Fibroblast of skin of scalp (primary cell): ENCODE measurements at places on chromosomes 3 and 15.

- DNase-seq: no peak
Measured at GRCh38 chr3:117762621-117763037, 1053.0 kb downstream of the TUSC7 start.

DNA sequence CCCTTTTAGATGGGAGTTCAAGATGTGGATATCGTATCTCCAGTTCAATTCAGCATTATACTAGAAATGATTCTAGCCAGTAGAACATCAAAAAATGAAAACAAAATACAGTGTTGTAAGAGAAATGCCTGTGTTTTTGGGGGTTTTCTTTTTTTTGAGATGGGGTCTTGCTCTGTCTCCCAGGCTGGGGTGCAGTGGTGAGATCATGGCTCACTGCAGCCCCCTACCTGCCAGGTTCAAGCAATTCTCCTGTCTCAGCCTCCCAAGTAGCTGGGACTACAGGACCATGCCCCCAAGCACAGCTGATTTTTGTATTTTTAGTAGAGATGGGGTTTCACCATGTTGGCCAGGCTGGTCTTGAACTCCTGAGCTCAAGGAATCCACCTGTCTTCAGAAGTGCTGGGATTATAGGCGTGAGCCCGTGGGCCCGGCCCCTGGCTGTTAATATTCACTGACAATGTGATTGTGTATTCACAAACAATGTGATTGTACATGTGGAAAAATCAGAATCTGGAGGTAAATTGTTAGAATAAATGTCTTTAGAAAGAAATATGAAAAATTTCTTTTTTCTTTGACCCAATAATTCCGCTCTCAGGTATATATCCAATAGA is 59.0 kb downstream of the ARIH1 start:
- DNase-seq: no peak

- peak; percentile 66 for DNase-seq
Measured at GRCh38 chr3:124928333-124929202, 6.0 kb downstream of the MUC13 start.

DNA sequence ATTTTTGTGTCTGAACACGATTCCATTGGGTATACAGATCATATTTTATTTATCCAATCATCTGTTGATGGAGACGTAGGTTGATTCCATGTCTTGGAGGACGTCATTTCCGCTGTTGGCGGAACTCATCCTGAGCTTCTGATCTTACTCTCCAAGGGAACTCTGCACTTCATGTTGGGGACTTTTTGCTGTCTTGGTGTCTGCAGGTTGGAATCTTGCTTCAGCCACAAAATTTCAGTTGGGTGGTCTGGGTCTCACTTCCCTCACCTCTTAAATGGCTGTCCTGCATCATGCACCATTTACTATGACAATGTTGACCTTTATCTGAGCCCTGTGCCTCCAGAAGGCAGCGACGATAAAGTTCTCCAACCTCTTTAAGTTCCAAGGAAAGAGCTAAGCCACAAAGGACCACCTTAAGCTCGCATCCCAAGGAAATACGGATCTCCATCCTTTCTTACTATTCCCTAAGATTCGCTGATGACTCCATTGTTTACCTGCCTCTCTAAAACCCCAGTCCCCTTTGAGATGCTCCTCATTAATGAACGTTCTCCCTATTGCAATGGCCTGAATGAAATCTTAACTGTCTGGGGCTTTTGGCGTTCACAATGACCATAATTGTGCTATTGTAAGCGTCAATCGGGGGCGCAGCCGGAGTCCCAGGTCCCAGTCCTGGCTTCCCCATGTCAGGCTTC is 23.1 kb upstream of the RNU6-1 start:
- no peak for DNase-seq

- no peak for DNase-seq
Measured at GRCh38 chr3:161187046-161187445, 34.1 kb upstream of the NMD3 start.

GRCh38 chr3:12569836-12570235 is 12.9 kb downstream of the MKRN2 start:
- no peak for DNase-seq

- DNase-seq: no peak
Measured at GRCh38 chr3:31973837-31974236, 7.2 kb downstream of the OSBPL10 start.

- no peak for DNase-seq
Measured at GRCh38 chr3:181824961-181825360, 113.2 kb downstream of the SOX2 start.

DNA sequence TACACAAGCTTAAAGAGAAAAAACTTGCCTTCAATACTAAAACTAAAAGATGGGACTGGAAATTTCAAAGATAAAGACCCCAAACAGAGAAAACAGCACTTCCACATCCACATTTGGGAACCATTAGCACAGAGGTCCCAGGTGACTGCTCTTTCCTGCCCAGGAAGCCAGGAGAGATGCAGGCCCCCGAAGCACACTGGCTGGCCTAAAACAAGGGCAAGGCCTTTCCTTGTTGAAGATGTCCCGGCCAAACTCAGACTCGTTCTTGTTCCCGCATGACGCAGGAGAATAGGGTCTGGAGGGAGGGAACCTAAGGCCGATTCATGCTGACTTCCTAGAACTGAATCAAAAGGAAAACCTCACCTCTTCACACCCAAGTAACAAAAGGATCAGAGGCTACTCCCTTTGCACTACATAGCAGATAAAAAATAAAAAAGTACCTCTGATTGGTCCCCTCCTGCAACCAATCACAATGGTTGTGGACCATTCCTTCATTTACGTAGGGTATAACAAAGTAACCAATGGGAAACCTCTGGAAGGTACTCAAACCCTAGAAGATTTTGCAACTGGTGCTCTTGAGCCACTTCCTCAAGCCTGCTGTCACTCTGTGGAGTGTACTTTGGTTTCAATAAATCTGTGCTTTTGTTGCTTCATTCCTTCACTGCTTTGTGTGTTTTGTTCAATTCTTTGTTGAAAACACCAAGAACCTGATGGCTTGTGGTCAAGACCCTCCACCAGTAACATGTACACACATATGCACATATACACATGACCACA is 48.7 kb downstream of the EFCAB12 start:
- no peak for DNase-seq

DNA sequence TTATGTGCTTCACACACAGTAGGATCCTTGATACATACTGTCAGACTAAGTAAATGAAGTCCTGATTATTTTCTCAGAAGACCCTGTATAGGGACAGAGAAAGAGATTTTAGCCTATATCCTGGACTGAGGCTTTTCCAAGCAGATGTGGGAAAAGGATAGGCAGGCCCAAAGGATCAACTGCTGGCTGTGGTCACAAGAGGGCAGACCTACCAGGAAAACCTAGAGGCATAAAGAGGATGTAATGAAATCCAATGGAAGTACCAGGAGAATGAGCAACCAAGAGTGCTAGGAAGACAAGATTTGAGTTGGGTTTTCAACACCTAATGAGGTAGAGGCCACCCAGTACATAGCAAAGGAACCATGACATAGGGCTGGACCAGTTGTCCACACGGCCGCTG is 23.1 kb downstream of the DCLK3 start:
- peak; percentile 2 for DNase-seq
